ENCODE measurements at places on chromosomes 2 and 18. TPM values are rescaled to one million over a fixed set of nuclear protein-coding genes. Genes with fewer than 3 reads are reported as not detected.

- peaks cover 3% of the 10 kb centered on the region for H3K36me3 ChIP-seq
- no peak overlapping the region for H3K27ac ChIP-seq
- no peaks in the 10 kb centered on the region for H3K27me3 ChIP-seq
- no peak overlapping the region for H3K4me3 ChIP-seq
These were observed 20.4 kb downstream of the PLA2R1 start for GRCh38 chr2:160042054-160042453.

GRCh38 chr2:114724454-114724853 is 282.0 kb downstream of the DPP10 start:
- H3K27me3 ChIP-seq: no peaks in the 10 kb centered on the region
- DNase-seq: no peak
- H3K27ac ChIP-seq: no peak overlapping the region
- no peaks in the 10 kb centered on the region for H3K36me3 ChIP-seq
- no peak overlapping the region for H3K4me3 ChIP-seq
- no peaks in the 10 kb centered on the region for H3K4me1 ChIP-seq

Gene TMEM17
- 1.1 TPM for total RNA-seq

GRCh38 chr2:216773072-216773471 is 77.7 kb upstream of the IGFBP5 start:
- DNase-seq: peak; percentile 86
- H3K4me3 ChIP-seq: no peak overlapping the region
- H3K27me3 ChIP-seq: no peaks in the 10 kb centered on the region
- no peaks in the 10 kb centered on the region for H3K36me3 ChIP-seq
- no peak overlapping the region for H3K27ac ChIP-seq

DNA sequence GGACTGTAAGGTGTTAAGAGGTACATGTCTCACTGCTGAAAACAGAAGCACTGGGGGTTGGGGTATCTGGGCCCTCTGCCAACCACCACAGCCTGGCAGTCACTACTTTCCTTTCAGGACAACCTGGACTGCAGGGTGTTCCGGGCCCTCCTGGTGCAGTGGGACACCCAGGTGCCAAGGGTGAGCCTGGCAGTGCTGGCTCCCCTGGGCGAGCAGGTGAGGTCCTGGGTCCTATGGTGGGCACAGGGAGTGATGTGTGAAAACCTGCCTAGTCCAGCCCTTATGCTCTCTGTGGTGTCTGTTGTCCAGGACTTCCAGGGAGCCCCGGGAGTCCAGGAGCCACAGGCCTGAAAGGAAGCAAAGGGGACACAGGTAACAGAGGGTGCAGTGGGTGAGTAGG is 40.0 kb downstream of the MARCO start:
- H3K4me3 ChIP-seq: no peak overlapping the region
- H3K4me1 ChIP-seq: no peaks in the 10 kb centered on the region
- H3K36me3 ChIP-seq: no peaks in the 10 kb centered on the region

GRCh38 chr2:176388861-176389260 is 119.6 kb downstream of the MTX2 start:
- H3K4me1 ChIP-seq: peaks cover 17% of the 10 kb centered on the region
- H3K27me3 ChIP-seq: no peaks in the 10 kb centered on the region
- no peak overlapping the region for H3K4me3 ChIP-seq
- H3K27ac ChIP-seq: no peak overlapping the region
- H3K36me3 ChIP-seq: no peaks in the 10 kb centered on the region

DNA sequence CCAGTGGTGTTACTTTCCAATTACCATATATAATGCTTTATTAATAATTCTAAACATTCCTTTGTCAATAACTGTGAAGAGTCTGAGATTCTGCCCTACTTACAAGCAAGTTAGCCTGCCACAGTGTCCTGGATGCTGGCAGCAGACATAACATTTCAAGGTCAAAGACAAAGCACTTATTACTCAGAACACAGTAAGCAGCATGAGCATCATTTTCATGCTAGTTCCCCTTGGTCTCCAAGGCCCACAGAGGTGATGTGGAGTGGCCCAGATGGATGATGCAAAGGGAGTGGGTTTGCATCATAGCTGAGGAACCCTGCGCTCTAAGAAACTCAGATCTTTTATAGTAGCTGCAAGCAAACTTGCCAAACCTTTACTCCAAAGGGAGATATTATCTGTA is 349.7 kb downstream of the ZEB2 start:
- no peak overlapping the region for H3K4me3 ChIP-seq
- no peaks in the 10 kb centered on the region for H3K27me3 ChIP-seq
- DNase-seq: no peak
- H3K27ac ChIP-seq: no peak overlapping the region
- H3K4me1 ChIP-seq: no peaks in the 10 kb centered on the region
- H3K36me3 ChIP-seq: no peaks in the 10 kb centered on the region

All from aorta (tissue), 5 donors.